Stimulated activated CD8-positive, alpha-beta memory T cell treated with anti-CD3 and anti-CD28 coated beads, Interleukin-4, amount 100 ng/mL, for 4 hours (primary cell): ENCODE measurements at places on chromosomes 16 and 17.

GRCh38 chr17:15900871-15901270, 44.1 kb upstream of the ADORA2B start:
- no peak for DNase-seq

DNA sequence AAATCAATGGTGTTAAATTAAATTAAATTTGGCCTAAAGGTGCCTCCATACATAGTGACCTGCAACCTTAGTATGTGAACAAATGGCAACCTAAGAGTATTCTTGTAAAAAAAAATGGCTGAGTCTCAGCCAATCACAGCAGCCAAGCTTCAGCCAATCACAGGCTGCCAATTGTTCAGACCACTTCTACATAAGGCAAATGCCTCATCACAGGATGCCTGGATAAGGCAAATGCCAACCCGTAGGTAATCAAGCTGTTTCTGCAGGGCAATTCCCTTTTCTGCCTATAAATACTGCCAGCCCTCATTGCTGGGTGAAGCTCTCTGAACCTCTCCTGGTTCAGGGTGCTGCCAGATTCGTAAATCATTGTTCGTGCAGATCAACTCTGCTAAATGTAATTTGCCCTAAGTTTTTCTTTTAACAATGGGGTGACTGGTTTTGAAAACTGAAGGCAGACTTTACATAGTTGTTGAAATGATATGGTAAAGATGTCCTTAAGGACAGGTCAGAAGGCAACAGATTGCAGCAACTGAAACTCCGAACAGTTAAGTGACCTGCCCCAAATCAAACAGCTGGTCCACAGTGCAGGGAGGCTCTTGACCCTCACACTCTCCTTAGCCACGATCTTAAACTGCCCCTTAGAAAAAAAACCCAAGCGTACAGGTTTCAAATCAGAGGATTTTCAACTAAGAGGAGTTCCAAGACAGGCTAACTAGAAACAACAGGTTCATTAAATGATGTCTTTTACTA, 50.3 kb downstream of the N4BP1 start:
- no peak for DNase-seq

DNA sequence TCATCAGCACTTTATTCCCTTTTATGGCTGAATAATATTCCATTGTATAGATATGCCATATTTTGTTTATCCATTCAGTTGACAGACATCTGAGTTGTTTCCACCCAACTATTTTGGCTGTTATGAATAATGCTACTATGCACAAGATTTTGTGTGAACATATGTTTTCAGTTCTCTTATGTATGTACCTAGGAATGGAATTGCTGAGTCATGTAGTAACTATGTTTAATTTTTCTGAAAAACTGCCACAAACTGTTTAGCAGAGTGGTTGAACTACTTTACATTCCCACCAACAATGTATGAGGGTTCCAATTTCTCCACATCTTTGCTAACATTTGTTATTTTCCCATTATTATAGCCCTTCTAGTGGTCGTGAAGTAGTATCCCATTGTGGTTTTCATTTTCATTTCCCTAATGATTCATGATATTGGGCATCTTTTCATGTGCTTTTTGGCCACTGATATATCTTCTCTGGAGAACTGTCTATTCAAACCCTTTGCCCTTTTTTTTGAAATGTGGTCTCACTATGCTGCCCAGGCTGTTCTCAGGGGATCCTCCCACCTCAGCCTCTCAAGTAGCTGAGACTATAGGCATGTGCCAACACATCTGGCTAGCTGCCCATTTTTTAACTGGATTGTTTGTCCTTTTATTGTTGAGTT, 26.3 kb downstream of the SMURF2 start:
- DNase-seq, result no peak

GRCh38 chr17:79674506-79675412, 56.0 kb upstream of the ENPP7 start:
- DNase-seq, result no peak

GRCh38 chr17:81090361-81091136, 55.6 kb downstream of the BAIAP2 start:
- peak; percentile 8 for DNase-seq

DNA sequence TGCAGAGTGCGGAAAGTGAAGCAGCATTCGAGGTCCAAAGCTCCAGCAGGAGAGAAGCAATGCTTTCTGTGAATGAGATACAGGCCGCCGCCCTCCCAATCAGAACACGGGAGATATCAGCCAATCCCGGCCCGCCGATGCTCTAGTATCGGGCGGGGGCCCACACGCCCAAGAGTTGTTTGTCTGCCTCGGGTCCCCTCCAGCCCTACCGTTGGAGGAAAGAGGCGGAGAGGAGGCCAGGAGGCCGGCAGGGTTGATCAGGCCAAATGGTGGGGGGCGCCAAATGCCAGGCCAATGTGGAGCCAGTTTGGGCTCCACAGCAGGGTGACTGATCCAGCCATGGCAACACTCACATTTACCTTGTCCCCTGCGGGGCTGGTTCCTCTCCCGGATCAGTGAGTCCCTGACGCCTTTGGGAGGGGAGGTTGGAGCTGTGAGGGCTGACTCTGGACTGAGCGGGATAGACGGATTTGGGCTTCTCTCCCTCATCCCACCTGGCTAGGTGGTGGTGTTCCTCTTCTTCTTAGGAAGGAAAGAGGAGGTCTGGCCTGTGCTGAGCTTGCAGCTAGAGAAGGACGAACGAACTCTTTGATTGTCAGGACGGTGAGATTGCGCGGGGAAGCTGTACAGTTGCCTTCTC, 10.4 kb upstream of the CUEDC1 start:
- no peak for DNase-seq

GRCh38 chr17:41736983-41737679, 2.7 kb upstream of the HAP1 start:
- DNase-seq, result no peak

- no peak for DNase-seq
Measured at GRCh38 chr17:28529013-28529400, 22.9 kb downstream of the FOXN1 start.

DNA sequence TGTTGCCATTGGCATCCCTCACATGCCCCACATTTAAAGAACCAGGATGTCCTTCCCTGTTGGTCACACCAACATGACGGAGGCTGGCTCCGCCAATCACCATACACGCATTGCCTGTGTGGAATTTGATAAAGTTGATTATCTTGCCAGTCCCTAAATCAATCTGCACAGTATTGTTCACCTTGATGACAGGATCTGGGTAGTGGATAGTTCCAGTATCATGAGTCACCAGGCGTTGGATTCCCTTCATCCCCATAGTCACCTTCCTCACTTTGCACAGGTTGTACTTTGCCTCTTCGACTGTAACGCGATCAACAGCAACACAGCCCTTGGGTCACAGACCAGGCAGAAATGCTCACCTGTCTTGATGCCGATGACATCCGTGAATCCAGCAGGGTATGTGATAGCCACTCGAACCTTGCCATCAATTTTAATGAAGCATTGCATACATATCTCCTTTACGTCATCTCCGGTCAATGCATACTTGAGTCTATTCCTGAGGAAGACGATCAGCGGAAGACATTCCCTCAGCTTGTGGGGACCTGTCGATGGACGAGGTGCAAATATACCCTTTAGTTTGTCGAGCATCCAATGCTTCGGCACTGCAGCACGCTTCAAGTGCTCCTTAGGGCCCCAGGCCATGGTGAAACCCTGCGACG, 14.2 kb downstream of the CTRB2 start:
- no peak for DNase-seq

DNA sequence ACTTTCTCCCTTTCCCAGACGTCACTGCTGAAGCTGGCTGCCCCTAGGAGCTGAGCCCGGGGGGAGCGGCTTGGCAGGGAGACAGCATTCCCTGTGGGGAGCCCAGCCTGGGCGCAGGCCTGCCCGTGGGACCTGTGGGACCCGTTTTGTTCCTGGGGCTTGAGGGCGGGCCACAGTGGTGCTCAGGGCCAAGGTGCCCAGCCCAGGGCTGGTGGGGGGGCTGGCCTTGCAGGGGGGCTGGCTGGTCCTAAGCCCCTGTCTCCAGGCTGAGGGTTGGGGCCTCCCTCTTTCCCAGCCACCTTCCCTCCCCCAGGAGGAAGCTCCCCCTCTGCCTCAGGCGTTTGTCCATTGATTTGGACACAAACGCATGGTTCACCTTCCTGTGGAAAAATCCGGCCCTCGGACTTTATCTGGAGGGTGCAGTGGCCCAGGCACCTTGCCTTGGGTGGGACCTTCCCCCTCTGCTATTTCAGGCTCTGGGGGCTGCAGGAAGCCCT, 4.4 kb downstream of the NHERF2 start:
- DNase-seq, result no peak

GRCh38 chr17:41571561-41572434, at the start of gene KRT9:
Gene KRT9, minus strand, starts transcription at chr17:41572059. Its CDS starts 67 bp downstream, at chr17:41571992.
- DNase-seq, result no peak

- DNase-seq, result no peak
Measured at GRCh38 chr17:7132511-7133094, 18.0 kb upstream of the ASGR2 start.

- DNase-seq, result no peak
Measured at GRCh38 chr17:81165246-81166032, at the start of gene PVALEF. Gene PVALEF, plus strand, starts transcription at chr17:81165507. Its CDS starts 15,720 bp downstream, at chr17:81181227.

- no peak for DNase-seq
Measured at GRCh38 chr17:38743556-38744171, 4.5 kb downstream of the PCGF2 start.

DNA sequence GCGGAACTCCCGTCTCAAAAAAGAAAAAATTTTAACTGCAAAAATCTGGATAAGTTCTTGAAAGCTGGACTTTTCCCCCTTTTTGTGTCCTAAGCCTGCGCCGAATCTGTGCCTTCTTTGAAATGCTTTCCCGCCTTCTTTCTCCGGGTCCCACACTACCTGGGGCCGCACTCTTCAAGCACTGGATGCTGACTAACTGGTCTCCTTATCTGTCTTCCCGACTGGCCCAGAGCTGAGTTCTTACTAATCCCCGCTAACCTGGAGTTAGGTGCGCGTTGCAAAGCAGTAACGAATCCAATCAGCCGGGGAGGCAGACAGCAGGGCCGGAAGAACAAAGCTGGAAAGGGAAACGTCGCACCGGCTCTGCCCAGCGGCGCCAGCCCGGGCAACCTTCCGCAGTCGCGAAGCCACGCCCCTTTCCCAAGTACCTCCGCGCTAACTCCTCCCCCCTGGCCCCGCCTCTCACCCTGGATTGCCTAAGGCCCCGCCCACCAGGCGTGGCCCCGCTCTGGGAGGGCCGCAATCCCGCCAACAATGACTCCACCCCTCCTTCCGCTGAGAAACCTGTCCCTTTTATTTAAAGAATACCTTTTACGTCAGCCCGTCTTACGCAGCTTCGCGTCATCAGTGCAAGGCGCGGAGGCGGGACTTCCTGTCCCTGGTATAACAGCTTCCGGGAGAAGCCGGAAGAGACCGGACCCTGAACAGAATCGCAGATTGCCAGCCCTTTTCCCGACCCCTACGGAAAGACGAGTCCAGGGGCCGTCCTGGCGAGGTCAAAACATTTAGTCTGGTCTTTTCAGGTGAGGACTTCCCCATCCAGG, at the start of gene TMUB2:
Gene TMUB2 (plus strand): TSS at position 666 of the 824 bp plus-strand sequence. CDS start 737 bp downstream, outside the sequence.
- DNase-seq, result peak; percentile 98

DNA sequence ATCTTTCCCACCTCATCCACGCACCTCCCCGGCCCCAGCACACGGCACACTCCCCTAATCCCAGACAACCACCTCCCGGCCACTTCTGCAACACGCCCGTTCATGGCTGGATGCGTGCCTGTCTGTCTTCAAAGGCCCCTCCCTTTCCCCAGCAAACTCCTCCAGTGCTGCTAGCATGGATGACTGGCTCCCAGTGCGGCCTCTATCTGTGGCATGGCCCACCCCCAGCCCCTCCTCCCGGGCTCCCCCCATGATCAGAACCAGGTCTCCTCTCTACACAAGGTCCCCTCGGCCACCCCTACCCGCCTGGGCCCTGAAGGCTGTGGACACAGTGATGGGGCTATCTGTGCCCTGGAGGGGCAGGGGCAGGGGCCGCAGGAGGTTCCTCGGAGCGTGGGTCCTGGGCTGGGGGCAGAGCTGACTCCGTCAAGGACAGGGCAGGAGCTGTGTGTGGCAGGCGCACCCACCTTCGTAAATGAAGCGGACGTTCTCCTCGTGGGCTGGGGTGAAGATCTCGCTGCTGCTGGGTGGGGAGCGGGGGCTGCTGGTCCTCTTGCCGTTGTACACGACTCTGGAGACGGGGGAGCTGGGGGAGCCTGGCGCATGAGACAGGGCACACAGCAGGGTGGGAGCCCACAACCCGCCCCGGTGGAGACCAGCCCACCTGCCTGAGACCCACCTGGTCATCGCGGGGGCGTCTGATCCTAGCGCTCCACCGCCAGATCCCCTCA, 9.1 kb downstream of the MCRIP1 start:
- no peak for DNase-seq
